ENCODE measurements at places on chromosomes 5 and 9.
A peak's percentile ranks its signal among the peaks of the same experiment; 100 is the strongest.

GRCh38 chr9:122058709-122059108, 34.4 kb downstream of the TTLL11 start:
- DNase-seq, result no peak

GRCh38 chr5:90894866-90895420, 336.3 kb downstream of the ADGRV1 start:
- DNase-seq, result no peak

DNA sequence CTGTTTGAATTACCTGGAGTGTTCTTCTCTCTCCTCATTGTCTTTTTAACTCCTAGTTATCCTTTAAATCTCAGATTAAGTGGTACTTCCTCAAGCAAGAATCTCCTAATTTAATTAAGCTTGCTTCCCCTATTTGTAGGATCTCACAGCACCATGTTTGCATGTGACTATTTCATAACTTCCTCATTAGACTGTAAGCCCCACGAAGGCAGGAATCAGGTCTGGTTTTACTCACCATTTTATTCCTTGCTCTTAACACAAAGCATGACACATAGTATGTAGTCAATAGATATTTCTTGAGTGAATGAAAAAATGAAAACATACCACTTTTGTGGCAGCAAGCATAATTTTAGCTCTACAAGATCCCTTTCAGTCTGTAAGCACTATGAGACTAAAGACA, 1.3 kb upstream of the ERMP1 start:
- DNase-seq, result no peak

- no peak for DNase-seq
Measured at GRCh38 chr9:75958226-75958625, 67.8 kb downstream of the PCSK5 start.

DNA sequence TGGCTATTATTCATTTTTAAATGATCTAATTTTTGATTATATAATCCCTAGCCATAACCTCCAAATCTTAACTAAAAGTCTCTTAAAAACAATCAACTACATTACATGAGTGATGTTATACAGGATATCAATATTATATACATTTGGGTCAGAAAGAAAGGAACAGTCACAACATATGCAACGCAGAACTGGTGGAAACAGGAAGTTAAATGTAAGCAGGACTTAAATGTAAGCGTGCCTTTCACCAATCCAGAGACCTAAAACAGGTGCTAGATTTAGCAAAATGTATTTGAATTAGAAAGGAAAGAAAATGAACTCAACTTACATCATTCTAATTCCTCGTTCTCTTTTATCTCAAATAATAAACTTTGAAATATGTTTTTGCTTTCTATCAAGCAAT, 738.5 kb downstream of the PTPRD start:
- DNase-seq, result no peak

- no peak for DNase-seq
Measured at GRCh38 chr5:113102121-113102531, 125.5 kb downstream of the DCP2 start.

DNA sequence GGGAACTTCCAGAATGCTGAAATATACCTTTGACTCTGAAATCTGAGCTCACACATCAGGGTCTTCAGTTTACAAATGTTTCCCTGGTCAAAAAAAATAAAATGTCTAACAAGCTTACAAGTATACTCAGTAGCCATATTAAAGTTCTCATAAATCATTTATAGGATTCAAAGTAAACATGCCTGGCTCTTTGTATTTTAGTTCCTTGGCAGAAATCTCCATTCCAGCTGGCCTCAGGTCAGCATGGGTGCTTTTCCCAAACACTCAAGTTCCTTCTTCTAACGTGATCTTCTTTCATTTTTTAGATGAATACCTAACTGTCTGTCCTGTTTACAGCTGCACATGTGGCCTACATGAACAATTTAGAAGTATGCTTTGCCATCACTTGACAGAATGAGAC, 263.2 kb downstream of the GAS1 start:
- DNase-seq, result no peak

GRCh38 chr9:78371981-78372380, 75.1 kb downstream of the PSAT1 start:
- DNase-seq, result no peak

- DNase-seq, result no peak
Measured at GRCh38 chr5:7662289-7662688, 188.6 kb downstream of the CFAP90 start.

- no peak for DNase-seq
Measured at GRCh38 chr5:149683964-149684363, 46.1 kb upstream of the PPARGC1B start.

DNA sequence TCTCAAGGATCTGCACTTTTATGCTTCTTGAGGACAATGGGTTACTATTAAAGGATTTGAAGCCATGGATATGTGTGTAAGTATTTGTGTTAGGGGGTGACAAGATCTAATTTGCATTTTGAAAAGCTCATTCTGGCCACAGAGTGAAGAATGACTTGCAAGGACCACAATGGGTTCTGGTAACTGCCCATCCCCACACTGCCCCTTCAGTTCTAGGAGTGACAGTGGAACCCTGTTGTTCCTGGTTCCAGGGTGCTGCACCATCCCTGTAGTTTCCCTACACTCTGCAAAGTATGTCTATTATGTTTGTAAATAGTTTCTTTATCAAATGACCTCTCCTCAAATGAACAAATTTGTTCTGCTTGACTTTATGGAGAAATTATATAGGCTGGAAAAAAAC, 9.7 kb upstream of the SPRY4 start:
- no peak for DNase-seq

DNA sequence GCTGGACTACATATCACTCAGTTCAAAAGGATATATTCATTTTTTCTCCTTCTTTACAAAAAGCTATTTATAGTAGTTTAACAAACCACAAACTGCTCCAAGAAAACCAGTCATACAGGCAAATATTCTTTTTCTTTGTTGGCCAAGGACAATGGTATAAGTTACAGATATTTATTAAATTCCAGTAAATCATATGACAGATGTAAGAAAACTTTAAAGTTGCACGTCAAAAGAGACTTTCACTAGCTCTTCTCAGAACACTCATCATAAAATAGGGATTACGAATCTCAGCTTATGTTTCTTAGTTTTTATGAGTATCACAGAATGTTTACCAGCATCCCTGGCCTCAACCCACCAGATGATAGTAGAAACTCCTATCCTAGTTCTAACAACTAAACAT, 67.2 kb downstream of the ANKRD31 start:
- DNase-seq, result no peak

DNA sequence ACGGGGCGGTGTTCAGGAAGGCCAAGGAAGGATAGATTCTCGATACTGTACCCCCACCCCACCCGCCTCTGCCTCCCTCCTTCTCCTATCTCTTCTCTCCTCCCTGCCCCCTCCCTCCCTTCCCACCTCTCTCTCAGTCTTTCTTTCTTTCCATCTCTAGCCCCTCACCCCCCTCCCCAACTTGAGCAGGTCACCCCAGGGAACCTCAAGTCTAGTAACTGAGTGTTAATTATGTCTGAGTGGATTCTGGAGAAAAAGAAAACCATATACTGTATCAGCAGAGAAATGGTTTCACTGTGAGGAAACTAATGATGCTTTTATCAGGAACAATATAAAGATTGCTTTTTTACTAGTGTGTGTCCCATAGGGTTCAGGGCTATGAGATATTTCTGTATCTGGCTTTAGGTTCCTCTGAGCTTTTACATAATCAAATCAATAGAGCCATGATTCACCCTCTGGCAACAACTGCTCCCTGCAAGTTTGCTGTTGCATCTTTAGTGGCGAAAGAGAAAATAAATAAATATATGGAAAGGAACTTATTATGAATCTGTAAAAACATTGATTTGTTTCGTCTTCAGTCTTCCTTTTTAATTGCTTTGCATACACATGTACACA, 639.7 kb downstream of the CCDC171 start:
- DNase-seq, result no peak

- peak; percentile 85 for DNase-seq
Measured at GRCh38 chr9:136728080-136728547, 14.6 kb downstream of the LCN10 start.

DNA sequence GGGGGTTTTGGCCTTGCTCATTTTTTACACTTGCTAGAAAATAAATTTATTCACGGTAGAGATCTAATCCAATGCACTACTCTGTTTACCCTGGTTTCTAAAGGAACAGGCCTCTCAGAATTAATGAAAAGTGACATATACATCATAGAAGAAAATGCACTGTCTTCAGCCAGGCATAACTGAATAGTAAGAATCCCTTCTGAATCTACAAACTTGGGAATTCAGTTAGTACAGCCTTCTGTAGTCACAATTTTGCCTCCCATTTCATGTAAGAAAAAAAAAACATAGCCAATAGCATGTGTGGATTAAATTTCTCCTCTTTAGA, 197.3 kb downstream of the CAAP1 start:
- no peak for DNase-seq

DNA sequence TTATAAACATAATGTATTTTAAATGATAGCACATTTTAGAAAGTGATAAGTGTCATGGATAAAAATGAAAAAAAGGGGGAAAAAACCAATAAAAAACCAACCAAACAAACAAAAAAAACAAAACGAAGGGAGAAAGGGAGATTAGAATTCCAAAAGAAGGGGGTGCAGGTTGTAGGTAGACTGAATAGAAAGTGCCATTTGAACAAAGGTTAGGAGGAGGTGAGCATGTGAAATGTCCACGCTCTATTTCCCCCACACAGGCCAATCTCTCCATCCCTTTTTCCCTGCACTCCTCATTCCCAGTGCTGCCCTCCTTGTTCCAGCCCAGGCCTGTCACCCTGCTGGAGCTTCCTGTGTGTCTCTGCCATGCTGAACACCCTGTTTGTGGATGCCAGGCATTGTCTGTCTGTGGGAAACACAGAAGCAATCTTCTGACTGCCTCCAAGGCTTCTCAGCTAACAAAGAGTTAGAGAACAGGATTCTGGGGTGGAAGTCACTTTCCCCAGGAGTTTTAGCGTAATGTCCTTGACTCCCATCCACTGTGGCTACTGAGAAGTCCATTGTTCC, 138.8 kb downstream of the ADAMTS16 start:
- DNase-seq, result no peak

- DNase-seq, result no peak
Measured at GRCh38 chr9:98419260-98419603, 163.8 kb upstream of the TBC1D2 start.
